ENCODE measurements at places on chromosomes 7 and 10. TPM values are rescaled to one million over a fixed set of nuclear protein-coding genes. Genes with fewer than 3 reads are reported as not detected.

DNA sequence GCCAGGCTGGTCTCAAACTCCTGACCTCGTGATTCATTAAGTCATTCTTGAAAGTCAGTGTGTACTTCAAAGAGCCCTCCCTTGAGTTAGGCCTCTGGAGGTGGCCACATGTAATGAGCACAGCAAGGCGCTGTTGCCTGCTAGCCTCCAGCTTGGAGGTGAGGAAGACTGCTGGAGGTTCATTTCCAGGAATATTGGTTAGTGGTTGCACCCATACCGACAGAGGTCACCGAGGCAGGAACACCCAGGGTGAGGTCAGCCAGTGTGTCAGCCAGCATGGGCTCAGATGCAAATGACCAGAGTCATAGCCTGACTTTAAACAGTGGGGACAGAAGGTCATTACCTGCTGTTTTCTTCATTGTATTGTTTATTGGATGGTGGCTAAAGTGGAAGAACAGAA lies 85.0 kb downstream of the PLPP4 start:
- DNase-seq: no peak

- no peak for DNase-seq
These were observed 172.2 kb downstream of the SH2D4B start for GRCh38 chr10:80709866-80710265.

- DNase-seq: no peak
These were observed 65.5 kb downstream of the OAT start for GRCh38 chr10:124353091-124353815.

- no peak for DNase-seq
These were observed 580.0 kb downstream of the XPNPEP1 start for GRCh38 chr10:109343293-109343692.

DNA sequence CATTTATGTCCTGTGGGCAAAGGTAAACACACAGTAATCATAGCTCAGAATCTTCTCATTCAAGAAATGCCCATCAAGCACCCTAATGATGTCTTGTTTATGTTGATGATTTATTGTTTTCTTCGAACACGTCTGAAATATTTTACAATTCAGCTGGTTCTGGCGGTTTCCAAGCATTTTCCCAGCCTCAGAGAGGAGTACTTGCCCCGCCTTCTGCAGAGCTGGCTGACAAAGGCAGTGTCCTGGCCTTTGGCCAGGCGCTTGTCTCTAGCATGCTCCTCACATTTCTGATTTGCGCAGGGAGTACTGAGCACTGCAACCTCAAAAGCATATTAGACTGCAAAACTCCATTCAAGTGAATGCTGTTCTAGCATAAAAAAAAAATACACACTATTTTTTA lies 314.2 kb upstream of the GNAI1 start:
- DNase-seq: peak; percentile 70

Gene GCK
- 1.3 TPM for total RNA-seq

Gene FRMD4A
- total RNA-seq: 5.5 TPM

DNA sequence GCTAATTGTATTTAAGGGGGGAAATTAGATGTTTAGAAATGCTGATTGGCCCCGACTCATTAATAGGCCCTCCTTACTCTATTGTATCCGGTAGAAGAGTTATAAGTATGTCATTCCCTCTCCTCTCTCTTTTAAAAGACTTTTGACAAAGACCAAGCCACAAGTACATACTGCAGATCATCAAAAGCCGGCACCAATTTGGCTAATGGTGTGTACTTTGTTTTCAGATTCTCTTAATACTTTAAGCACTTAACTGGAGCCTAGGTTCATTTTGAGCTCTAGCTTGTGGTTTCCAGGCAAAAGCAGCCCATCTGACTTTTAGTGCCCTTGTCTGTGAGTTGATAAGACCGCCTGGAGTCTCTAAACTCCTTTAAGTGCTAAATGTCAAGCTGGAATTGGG lies 210.0 kb upstream of the LYZL1 start:
- DNase-seq: no peak
